ENCODE measurements at places on chromosomes 7 and 10.

- DNase-seq: no peak
These were observed 3.8 kb upstream of the CAV2 start for GRCh38 chr7:116495736-116496135.

- no peak for DNase-seq
These were observed 16.5 kb upstream of the WIPI2 start for GRCh38 chr7:5173496-5173895.

- no peak for DNase-seq
These were observed 22.7 kb downstream of the NYAP1 start for GRCh38 chr7:100506356-100506923.

DNA sequence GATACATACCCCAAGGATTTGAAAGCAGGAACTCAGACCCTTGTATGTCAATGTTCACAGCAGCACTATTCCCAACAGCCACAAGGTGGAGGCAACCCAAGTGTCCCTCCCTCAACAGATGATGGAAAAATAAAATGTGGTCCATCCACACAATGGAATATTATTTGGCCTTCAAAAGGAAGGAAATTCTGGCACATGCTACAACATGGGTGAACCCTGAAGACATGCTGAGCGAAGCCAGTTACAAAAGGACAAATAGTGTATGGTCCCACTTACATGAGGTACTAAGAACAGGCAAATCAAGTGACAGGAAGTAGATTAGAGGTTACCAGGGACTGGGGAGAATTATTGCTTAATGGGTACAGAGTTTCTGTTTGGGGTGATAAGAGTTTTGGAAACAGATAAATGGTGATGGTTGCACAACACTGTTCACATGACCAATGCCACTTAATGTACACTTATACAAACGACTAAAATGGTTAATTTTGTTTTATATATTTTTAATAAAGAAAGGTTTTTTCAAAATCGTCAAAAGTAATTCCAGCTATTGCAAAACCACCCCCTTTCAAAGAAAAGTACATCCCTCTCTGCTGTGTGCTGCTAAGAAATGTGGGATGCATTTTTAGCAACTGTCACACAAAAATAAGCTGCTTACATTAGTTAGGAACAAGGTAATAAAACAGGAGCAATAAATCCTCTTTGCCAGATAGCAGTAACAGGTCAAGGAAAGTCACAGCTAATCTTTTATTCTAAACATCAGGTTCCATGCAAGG is 85.7 kb downstream of the GRB10 start:
- no peak for DNase-seq

- DNase-seq: no peak
These were observed 36.8 kb downstream of the CCM2 start for GRCh38 chr7:45036796-45037195.

- DNase-seq: no peak
These were observed 42.1 kb upstream of the MKLN1 start for GRCh38 chr7:131285556-131285955.

- DNase-seq: no peak
These were observed 304.5 kb upstream of the NFE2L3 start for GRCh38 chr7:25847336-25848070.

DNA sequence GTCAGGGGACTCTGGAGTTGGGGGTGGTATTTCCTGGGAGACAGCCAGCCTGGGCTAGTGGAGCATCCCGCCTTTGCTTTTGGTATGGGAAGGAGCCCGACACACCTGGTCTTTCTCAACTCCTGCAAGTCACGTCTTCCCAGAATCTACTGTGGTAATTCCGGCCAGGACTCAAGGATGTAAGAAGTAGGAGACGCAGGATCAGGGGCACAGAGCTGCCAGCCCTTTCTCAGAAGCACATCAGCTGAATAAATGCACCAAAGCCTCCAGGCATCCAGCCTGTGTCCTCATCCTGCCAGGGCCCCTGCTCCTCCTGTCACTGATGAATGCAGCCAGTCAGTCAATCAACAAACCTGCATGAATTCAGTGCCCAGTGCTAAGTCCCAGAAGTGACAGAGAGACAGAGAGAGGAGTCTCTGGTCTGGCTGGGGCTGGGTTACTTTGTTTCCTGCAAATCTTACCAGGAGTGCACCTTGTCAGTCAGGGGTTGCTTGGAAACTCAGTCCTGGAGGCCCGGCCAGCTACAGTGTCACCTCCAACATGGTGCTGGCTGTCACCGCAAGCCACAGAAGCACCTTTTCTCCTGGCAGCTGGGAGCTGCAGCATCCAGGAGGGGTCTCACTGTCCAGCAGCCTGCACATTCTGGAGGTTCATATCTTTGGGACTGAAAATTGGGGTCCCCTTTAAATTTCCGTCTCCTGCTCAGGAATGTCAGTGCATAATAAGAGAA is 101.8 kb downstream of the PTPRE start:
- DNase-seq: no peak

DNA sequence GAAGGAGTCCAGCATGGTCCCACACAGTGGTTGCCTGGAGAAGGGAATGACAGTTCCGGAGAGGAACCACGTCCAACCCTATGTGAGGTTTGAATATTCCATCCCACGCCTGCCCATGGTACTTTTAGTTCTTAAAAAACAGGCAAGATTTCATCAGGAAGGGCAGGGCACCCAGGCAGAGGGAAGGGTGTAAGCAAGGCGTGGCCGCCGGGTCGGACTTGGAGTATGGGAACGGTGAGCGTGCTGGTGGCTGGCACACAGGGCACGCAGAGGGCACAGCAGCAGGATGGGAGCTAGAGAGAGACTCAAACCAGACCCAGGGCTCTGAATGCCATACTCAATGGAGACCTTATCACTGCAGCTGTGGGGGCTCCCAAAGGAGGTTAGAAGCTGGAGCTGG is 34.3 kb downstream of the FAM53B start:
- no peak for DNase-seq

DNA sequence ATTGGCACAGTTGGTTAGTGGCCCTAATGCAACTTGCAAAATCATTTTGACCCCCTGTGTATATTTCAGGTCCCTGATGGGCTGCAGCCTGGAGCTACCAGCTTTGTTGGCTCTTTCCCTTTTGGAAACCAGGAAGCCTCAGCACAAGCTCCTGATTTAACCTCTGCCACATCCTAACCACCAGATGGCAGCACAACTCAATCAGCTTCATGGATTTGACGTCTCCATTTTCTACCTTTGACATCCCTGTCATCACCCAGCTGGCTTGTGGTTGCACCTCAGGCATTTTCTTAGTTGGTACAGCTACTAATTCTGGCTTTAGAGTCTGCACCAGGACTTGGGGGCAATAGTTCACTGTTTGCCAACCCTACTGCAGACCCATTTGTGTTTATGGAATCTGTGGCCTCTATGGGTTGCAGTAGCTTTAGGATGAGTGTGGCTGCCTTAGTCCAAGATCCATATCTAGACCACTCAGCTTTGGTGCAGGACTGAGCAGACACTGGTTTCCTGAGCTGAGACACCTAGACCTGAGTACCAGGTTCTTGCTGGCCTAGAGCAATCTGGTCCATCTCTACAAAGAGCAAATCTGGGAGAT is 456.2 kb downstream of the REEP3 start:
- no peak for DNase-seq

GRCh38 chr10:131723297-131724168 is 177.3 kb upstream of the PPP2R2D start:
- DNase-seq: no peak

DNA sequence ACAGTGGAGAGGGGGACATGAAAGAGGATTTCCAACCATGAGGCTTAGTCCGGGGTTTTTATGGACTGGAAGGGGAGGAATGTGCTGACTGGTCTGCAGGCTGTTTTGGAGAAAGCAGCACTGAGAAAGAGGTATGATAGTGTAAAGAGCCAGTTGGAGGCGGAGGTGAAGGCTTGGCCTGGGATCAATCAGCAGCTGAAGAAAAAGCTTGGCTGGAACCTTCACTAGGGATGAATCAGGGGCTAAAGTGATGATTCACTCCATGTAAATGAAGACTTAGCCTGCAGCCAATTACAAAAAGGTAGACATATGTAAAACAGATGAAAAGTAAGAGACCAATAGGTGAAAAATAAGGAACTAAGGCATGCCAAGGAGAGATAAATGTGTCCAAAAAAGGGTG is 1382.6 kb downstream of the GATA3 start:
- DNase-seq: no peak

GRCh38 chr10:61189912-61190311 is 245.9 kb upstream of the RHOBTB1 start:
- no peak for DNase-seq

GRCh38 chr10:19652750-19653149 is 163.5 kb upstream of the PLXDC2 start:
- DNase-seq: no peak

DNA sequence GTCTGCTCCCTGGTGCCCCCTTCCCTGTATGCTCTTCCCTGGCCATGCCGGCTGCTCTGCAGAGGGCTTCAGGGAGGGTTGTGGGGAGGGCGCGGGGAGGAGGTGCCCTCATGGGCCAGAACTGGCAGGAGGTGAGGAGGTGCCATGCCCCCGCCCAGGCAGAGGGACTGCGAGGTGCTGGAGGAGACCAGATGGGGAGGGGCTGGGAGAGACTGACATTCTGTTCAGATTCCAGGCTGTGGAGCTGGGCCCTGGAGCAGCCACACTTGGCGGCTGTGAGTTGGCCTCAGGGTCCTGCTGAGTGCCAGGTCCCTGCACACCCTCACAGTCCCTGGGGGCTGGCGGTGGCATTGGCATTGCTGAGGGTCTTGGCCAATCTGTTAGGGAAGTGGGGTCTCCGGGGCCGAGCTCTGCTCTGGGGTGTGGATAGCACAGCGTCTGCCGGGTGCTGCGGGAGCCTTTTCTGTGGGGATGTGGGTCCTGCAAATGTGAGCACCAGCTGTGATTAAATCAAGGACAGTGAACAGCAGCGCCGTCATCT is 25.4 kb downstream of the INPP5A start:
- DNase-seq: no peak

DNA sequence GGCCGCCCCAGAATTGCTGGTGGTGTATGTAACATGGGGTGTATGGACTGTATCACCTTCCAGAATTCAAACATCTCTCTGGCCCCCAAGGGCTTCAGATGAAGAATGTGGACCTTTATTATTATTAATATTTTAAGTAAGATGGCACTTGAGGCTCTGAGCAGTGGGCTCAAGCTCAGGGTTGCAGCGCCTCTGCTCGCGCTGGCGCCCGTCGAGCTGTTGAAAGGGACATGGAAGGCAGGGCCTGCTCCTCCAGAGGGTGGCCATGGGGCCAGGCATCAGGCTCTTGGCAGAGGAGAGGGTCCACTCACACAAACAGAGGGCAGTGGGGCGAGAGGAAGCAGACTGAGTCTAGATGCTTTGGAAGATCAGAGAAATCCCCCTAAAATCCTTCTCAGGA is 120.2 kb downstream of the NT5C2 start:
- DNase-seq: no peak

GRCh38 chr10:73788864-73789658 is 3.7 kb downstream of the ZSWIM8 start:
- DNase-seq: no peak

DNA sequence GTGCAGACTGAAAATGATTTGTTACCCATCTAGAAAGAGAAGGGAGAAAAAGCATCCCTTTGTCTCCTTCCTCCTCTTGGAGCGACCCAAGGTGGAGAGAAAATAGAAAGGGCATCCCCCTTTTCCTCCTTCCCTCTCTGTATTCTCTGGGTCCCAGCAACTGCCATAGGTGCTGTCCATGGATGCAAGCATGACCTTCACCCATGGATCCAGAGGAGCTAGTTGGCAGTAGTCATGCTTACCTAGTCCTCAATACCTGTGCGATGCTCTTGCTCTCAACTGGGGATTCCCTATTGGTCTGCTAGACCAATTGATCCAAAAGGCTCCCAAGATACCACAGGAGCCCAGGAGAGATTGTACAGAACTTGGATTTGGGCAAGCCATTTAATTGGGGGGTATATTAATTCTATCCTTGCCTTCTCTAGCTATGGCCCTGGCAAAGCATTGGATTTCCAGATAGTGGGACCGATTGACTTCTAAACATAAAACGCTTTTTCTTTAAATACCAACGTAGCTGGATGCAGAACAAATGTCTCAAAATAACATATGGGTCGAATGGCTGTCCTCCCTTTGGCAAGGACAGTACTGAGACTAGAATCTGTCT is 547.8 kb upstream of the IGFBP3 start:
- no peak for DNase-seq

DNA sequence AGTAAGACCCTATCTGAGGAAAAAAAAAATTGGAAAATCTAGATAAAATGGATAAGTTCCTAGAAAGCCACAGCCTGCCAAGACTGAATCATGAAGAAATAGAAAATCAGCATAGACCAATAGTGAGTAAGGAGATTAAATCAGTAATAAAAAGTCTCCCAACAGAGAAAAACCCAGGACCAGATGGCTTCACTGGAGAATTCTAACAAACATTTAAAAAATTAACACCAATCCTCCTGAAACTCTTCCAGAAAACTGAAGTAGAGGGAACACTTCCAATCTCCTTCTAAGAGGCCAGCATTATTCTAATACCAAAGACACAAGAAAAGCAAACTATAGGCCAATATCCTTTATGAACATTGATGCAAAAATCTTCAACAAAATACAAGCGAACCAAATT is 8.8 kb upstream of the LIMK1 start:
- DNase-seq: no peak

DNA sequence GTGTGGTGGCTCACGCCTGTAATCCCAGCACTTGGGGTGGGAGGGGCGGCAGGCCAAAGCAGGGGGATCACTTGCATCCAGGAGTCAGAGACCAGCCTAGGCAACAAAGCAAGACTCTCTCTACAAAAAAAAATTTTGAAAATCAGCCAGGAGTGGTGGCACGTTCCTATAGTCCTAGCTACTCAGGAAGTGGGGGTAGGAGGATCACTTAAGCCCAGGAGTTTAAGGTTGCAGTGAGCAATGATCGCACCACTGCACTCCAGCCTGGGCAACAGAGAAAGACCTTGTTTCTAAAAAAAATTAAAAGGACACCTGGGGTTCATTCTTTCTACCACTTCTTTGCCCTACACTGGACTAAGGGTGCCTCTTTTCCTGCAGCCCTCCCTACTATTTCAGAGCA is 15.1 kb downstream of the WAPL start:
- DNase-seq: no peak

- no peak for DNase-seq
These were observed 311.8 kb upstream of the IMMP2L start for GRCh38 chr7:111873963-111874690.

DNA sequence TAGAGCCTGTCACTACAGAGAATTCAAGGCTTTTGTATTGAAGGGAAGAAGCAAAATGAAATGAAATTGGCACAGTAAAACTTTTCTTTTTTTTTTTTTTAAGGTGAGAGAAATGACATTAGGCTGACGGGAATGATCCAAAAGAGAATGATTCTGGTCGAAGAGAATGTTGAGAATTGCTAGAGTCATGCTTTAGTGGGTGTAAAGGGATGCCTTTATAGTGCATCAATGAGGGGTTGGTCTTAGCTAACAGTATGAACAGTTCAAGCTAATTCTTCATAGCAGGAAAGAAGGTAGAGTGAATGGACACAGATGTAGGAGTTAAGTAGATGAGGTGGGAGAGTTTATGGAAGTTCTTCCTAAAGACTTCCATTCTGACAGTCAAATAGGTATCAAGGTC is 32.3 kb upstream of the LSM8 start:
- DNase-seq: no peak

- no peak for DNase-seq
These were observed 98.5 kb upstream of the PIK3CG start for GRCh38 chr7:106766551-106766950.

GRCh38 chr10:16592378-16592777 is 70.7 kb upstream of the C1QL3 start:
- DNase-seq: no peak

- DNase-seq: no peak
These were observed 198.3 kb upstream of the ZMIZ1 start for GRCh38 chr10:78870458-78870857.
